ENCODE measurements at places on chromosomes 3 and 15.

- DNase-seq = no peak
Measured at GRCh38 chr15:76752549-76752948, 152.6 kb downstream of the SCAPER start.

DNA sequence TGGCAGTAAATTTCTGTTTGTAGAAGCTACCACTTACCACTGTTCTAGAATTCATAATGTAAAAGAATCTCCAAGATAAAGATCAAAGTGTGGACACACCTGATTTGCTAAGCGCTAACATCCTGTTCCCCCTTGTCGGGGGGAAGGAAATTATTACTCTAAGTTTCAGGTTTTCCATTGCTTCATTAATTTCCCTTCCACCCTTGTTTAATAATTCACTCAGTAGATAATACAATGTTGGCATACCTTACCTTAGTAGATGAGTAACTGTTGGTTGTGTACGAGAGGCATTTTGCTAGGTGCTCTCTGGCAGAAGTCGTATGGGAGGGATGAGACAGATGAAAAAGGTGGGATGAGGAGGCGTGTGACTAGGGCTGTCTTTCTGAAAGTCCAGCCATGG lies 641.2 kb upstream of the ARRDC4 start:
- DNase-seq = no peak

GRCh38 chr3:170470063-170471016 lies 51.7 kb downstream of the CLDN11 start:
- DNase-seq = no peak

DNA sequence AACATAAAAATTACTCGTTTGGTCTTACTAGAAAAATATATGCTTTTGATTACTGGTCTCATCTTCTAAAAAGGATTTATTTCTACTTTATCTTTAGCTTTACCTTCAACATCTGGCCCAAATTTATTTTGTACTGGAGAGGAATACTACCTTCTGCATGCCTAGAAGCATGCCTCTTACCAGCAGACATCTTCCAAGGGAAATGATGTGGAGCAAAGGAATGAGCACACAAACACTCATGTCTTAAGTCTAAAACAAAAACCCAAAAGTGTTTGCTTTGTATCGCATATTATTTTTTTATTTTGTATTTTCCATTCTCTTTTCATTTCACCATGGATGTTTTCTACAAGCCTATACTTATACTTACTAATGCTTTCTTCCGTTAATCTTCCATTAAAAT lies 304.6 kb upstream of the KCNMB2 start:
- DNase-seq = no peak

GRCh38 chr3:37236024-37236423 lies 61.6 kb upstream of the LRRFIP2 start:
- peak; percentile 67 for DNase-seq

DNA sequence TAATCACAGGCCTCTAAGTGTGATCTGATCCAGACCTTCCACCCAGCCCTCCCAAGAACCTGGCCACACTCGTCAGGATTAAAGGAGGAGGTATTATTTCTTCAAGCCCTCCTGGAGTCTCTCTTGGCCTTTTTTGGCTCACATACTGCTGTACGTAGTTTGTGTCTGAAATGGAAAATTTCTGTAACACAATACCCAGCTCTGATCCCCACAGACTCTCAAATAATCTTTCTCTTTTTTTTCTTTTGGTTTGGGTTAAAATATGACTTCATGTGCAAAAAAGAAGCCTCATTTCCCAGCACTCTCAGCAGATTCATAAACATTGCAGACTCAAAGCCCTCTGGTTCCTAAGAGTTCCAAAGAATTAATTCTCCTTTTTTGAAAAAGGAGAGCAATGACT lies 96.5 kb upstream of the PHLDB2 start:
- peak; percentile 8 for DNase-seq

DNA sequence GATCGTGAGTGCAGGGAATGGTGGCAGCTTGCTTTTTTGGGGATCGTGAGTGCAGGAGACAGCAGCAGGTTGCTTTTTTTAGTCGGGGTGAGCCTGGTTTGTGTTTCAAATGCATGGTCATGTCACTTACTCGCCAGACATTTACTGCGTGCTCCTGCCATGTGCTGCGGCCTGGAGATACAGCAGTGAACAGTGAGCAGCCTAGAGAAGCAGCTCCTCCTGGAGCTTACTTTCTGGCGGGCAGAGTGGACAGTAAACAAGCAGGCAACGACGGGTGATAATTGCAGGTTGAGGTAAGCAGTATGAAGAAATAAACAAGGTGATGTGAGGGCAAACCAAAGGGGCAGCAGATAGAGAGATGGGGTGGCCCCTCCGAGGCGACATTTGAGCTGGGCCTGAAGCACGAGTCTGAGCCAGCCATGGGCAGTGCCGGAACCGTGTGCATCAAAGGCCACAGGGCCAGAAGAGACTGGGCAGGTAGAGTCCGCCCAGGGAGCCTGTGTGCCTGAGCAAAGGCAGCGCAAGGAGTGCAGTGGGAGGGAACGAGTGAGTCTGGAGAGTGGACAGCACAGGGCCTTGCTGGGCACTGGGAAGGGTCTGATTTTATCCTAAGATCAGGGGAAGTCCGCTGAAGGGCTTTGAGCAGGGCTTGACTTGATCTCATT lies 57.3 kb upstream of the RASA2 start:
- no peak for DNase-seq

GRCh38 chr15:99321468-99321867 lies 70.2 kb downstream of the LRRC28 start:
- DNase-seq = peak; percentile 20

GRCh38 chr3:194032828-194033435 lies 103.0 kb upstream of the HES1 start:
- no peak for DNase-seq

DNA sequence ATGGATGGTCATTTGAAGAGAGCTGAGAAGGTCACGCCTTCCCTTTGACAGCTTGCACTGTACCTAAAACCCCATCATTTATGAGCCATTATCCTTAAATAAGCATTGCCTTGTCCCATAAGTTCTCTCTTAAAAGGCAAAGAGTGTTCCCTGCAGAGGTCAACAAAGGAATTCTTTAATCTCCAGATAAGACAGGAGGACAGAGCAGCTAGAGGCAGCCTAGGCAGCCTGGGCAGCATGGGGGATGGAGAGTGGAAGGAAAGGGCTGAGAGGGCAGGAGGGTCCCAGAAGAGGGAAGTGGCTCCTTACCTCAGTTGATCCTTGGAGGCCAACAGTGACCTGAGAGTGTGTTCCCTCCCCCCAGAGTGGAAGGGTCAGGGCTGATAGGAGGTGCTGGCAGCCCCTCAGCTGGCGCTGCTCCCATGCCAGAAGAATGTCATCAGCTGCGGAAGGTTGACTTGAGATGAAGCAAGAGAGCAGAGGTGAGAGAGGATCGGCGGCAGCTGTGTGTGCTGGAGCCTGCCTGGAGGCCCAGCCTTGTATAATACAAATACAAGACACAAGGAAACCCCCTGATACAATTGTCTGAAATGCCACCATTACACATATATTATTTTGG lies 12.8 kb downstream of the KBTBD13 start:
- no peak for DNase-seq

DNA sequence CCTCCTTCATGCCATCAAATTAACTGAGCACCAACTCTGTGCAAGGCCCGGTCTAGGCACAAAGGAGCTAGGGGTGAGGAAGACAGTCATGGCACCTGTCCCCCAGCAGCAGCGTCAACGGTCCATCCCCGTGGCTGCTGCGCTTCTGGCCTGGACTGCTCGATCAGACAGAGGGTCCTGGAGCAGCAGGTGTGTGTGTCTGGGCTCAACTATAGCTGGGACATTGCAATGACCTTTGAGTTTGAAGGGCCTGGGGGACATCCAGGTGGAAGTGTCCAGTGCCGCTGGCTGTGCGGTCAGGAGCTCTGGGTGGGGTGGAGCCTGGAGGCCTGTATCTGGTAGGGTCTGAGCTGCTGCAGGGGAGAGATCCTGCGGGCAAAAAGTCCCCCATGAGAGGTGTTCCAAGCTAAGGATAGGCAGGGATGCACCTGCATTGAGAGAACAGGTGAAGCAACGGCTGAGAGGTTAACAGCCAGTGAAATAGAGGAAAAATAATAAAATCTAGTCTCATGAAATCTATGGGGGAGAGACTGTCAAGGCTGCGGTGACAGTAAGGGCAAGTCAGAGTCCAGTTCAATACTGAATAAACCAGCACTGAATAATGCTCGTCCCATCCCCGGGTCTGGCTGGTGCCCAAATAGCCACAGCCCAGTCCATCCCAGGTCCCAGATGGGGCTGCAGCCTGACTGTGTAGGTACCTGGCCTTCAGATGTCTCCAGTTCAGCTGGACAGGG lies 25.4 kb upstream of the SLC41A3 start:
- no peak for DNase-seq

DNA sequence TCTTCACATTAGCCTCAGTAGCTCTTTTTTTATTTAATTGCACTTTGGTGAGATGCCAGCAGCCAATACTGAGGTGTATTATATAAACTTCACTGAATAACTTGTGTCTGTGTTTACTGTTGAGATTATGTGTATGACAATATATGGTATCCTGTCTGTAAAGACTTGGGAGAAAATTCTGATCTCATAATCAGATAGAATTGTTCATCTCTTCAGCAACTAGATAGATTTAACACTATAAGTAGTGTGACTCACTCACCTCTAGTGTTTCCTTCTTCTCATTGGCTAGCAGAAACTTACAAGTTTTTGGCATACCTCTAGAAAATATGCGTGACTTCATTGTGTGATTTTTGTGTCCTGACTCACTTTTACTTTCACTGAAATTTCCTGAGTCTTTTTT lies 67.6 kb upstream of the TGFBR2 start:
- DNase-seq = no peak

- no peak for DNase-seq
Measured at GRCh38 chr3:81684751-81685395, 76.6 kb downstream of the GBE1 start.

All from inflammatory macrophage (primary cell).